ENCODE measurements at places on chromosomes 1 and 21. TPM values are rescaled to one million over a fixed set of nuclear protein-coding genes. Genes with fewer than 3 reads are reported as not detected.

- DNase-seq: no peak
Observed at GRCh38 chr1:19747761-19748160, 52.0 kb downstream of the TMCO4 start.

- no peak for DNase-seq
Observed at GRCh38 chr1:19033515-19033839, 77.0 kb upstream of the IFFO2 start.

- no peak for DNase-seq
Observed at GRCh38 chr1:207872621-207873020, 38.3 kb downstream of the CD34 start.

KRTAP10-5 gene
- total RNA-seq: not detected

- DNase-seq: peak; percentile 54
Observed at GRCh38 chr1:206930210-206930798, 8.6 kb upstream of the FCMR start.

OR4F16 gene
- total RNA-seq: not detected

DNA sequence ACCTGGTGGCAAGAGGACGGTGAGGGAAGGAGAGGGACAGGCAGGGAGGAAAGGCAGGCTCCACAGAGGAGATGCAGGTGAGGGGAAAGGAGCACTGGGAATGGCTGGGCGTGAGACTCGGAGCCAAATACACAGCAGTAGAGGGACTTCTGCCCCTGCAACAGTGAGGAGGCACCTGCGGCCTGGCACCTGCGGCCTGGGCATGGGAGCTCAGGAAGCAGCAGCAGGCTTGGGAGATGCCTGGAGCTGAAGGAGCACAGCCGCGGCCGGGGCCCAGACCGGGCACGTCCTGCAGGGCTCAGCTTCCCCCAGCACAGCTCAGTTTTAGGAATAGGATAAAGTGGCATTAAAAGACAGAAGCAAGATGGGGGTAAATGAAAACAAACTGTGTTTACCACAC is 20.9 kb upstream of the TSPEAR start:
- DNase-seq: no peak

DNA sequence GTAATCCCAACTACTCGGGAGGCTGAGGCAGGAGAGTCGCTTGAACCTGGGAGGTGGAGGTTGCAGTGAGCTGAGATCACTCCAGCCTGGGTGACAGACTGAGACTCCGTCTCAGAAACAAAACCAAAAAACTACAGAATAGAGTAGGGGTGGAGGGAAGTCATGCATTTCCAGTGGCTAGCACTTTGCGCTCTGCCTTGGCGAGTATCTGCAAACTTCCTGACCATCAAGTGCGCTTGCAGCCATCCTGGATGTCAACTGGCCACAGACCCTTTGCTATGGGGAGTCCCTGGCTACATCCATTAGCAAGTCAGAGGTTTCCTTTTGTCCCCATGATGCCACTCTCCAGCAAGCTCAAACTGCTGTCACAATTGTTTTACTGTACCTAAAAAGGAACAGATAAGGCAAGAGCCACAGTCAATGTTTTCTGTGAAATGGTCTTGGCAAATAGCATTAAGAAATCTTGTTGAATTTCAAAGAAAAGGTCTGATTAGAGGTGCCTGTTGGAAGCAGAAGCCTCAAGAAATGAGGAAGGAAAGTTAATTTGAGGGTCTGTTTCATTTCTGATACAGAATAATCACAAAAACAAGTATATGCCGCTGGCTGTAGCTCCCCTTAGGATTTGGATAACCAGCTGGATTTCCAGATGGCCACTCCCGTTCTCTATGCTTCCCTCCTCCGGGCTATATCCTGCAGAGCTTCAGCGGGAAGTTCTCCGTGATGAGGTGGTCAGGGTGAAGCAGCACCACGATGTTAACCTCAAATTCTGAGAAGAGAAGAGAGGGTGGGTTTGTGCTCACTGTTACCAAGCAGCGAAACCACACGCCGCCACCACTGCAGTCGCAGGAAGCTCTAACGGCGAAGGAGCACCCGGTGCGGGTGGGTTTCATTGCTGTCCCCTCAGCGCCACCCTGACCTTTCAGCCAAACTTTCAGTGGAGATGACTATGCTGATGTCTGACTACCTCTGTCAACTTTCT is 42.0 kb downstream of the VPS26C start:
- DNase-seq: peak; percentile 74

All from activated naive CD4-positive, alpha-beta T cell treated with anti-CD3 and anti-CD28 coated beads for 36 hours (primary cell).